ENCODE measurements at places on chromosomes 3 and 15.
A peak's percentile ranks its signal among the peaks of the same experiment; 100 is the strongest.

- DNase-seq: no peak
Measured at GRCh38 chr15:76334438-76335306, 1.9 kb upstream of the ISL2 start.

- peak; percentile 80 for DNase-seq
Measured at GRCh38 chr3:10602769-10603768, 97.7 kb upstream of the ATP2B2 start.

DNA sequence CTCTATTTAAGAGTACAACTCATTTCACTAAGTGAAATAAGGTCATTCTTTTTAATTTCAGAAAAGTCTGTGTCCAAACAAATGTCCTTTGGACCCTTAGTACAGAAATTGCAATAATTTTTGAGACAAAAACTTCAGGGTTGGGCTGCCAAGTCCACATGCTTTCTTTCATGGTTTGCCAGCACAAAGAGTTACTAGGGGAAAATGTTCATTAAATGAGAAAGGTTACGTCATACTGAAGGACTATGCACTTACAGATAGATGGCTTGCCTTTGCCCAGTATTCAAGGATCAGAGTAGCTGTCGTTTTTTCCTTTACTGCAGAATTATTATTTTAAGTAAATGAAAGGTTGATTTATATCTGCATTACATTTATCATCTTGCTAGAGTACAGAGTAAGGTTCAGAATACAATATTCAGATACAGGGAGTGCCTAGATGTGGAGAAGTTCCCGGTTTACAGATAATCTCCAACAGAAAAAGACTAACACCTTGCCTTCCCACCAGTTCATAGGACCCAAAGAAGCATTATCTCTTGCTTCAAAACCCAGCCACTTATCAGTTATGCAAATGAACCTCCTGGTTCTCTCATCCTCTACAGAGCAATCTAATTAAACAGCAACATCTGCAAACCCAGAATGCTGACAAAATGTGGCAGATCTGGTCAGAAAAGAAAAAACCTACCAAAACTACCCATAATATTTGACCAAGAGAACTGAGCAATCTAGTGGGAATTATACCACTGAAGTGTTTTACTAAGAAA lies 179.3 kb downstream of the FRMD5 start:
- DNase-seq: no peak

GRCh38 chr3:125512135-125512920 lies 7.7 kb downstream of the SNX4 start:
- no peak for DNase-seq

GRCh38 chr15:76663529-76663928 lies 241.6 kb downstream of the SCAPER start:
- no peak for DNase-seq

DNA sequence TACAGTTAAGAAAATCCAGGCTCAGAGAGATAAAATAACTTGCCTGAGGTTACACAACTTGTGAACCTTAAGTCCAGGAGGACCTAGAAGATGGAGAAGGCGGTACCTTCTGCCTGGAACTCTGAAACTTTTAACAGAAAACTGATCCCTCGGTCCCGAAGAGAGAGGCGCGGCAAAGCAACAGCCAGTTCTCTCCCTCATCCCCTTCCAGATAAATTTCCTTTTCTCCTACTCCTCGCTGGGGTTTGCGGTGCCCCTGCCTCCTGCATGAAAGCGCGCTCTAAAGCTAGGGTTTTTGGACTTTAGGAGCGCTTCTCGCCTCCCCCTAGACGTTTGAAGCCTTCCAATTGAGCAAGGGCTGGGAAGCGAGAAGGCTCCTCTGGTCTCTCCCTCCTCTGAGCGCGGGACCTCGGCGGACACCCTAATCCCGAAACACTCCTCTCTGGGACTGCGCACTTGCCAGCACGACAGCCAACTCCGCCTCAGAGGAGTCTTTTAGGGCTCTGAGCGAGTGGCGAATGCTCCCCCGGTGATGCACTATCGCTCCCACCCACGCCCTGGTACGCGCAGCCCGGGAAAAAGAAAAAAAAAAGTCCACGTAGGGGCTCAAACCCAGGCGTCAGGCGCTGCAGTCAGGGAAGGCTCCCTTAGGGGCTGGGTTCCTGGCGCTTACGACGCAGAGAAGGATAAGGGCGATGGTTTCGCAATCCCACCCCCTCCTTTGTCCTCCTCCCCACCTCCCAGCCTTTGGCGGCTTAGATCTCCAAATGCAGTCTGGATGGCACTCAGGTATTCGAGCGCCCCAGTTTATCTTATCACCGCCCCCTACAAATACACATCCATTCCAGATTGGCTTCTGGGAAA lies 7.9 kb upstream of the EOMES start:
- no peak for DNase-seq

DNA sequence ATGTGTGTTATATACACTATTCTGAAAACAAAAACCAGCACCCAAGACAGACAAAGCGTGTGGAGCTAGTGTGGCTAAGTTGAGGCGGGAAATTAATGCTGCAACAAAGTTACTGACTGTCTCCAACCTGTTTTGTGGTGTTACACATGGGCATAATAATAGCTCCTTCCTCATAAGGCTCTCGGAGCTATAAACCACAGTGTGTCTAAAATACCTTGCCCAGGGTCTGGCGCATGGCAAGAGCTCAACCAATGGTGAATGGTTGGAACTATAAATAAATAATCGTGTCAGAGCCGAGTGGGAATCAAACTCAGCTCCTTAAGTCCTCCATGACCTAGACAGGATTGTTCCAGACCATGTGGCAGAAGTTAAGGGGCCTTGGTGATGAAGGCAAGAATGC lies 35.9 kb upstream of the TFRC start:
- no peak for DNase-seq
